Osteoblast (primary cell): ENCODE measurements at places on chromosomes 12 and 14. TPM values are rescaled to one million over a fixed set of nuclear protein-coding genes. Genes with fewer than 3 reads are reported as not detected.

- DNase-seq: no peak
Observed at GRCh38 chr12:131428091-131428685, 282.7 kb upstream of the SFSWAP start.

GRCh38 chr12:80551897-80552296 lies 107.9 kb downstream of the PTPRQ start:
- no peak for DNase-seq

- peak; percentile 50 for DNase-seq
Observed at GRCh38 chr12:55019784-55020183, at the start of gene NEUROD4. TSS of gene NEUROD4 (plus strand) at chr12:55019974. CDS start at chr12:55026440, 6,466 bp downstream.

GRCh38 chr14:38357557-38357956 lies 101.7 kb upstream of the CLEC14A start:
- peak; percentile 62 for DNase-seq

GRCh38 chr14:99481745-99482099 lies 513 bp downstream of the CCNK start:
- peak; percentile 81 for DNase-seq

GRCh38 chr14:32252030-32252670 lies 49.1 kb upstream of the RNU6-8 start:
- no peak for DNase-seq

GRCh38 chr12:51851413-51852124 lies 3.1 kb upstream of the FIGNL2 start:
- peak; percentile 86 for DNase-seq

DNA sequence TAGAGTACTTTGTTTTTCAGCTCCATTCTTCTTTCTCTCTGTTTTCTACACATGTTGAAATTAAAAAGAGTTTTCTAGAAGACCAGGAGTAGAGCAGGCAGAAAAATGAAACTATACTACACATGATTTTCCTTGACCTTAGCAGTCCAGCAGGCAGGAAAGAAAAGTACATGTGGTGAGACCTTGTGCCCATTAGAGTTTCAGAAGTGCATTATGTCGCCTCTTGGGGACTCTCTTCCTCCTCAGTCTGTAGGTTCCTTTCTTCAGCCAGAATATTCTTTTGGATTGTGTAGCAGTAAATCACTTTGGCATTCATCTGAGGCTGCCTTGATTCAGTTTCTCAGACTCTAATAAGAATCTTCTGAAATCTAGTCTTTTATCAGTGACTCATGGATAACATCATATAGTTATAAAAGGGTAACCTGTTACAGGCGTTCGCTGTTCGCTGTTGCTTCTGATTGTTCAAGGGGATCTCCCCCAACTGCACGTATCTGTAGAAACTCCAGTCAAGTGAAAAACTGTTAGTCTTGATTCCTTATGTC lies 161.8 kb downstream of the ANO4 start:
- no peak for DNase-seq

DNA sequence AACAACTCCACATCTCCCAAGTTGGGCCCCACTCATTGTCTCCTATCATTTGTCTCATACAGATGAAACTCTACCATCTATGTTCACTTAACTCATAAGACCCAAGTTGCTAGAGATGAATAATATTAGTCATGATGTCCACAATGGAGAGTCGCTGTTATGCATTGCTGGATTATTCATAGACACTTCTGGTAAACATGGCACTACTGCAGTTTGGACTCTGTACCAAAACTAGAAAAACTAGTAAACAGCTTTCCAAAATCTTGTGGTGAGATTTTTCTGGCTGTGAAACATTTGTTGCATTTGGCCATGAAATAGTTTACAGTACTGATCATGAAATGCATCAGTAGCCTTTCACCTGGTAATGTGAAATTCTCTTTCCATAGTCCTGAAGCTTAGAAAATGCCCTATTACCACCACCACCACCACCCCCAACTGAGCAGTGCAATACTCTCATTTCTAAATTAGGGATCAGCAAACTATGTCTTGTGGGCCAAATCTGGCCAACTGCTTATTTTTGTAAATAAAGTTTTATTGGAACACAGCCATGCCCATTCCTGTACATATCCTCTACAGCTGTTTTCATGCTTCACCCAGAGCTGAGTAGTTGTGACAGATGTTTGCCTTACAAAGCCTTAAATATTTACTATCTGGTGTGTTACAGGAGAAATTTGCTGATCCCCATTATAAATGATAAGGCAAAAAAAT lies 236.5 kb downstream of the DPF3 start:
- DNase-seq: no peak

DNA sequence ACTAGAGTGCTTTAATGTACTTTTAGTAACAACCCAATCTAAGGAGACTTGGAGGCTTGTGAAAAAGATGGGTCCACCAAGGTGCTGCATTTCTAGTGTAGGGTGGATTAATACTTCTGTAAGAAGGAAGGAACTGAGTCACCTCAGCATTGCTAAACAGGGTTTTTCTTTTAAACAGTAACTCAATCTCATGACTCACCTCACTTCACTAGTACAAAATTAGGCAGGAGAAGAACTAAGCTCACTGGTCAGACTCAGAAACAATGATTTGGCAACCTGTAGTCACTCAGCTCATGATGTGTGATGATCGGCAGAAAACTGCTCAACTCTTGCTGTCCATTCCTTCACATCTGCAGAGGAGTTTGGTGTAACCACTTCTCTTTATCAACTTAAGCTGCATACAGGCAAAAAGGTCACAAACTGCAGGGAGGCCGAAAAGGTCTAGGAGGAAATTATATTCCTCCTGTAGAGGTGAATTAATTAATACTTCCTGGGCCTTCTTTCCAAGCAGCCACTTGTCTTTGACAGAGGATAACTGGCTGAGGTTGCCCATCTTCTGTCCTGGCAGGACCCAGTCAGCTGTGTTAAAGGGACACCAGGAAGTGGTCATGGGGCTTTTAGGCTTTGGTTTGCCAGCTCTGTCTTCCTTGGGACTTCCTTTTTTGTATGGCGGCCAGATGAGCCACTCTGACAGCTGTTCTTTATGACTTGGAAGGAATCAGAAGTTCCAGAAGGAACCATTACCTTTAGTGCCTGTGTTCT lies 466.9 kb downstream of the FUT8 start:
- no peak for DNase-seq

- peak; percentile 66 for DNase-seq
Observed at GRCh38 chr14:104419865-104420505, 159.6 kb upstream of the C14orf180 start.

DNA sequence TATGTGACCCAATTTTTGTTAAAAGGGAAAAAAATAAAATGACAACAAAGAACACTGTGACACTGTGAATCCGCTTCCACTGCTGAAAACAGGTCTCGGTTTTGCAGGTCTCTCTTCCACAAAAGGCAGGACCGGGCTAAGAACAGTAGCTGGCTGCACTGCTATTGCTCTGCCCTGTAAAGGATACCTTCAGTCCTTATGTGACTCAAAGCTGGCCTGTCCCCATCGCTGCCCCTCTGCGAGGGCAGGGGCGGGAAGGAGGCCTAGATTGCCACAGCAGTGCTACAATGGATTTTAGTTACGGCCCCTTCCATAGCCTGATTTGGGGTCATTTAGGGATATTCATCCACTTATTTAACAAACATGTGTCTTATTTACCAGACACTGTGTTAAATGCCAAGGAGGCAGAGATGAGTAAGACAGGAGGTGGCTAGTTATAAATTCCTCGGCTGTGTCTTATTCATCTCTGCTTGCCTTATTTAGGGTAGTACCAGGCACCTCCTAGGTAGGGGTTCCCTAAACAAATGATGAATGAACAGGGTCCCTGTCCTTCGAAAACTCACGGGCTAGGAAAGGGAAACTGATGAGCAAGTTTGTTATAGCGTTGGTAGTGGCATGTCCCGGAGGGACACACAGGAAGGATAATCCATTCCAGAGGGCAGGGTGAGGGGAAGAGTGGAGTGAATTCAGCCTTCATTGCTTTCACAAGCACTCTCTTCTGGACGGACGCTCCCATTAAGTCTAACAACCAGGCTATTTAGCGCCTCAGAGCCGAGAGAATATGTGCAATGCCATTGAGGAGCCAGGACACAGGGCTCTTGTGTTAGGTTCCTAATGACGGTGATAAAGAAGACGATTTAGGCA lies 73.3 kb downstream of the EID3 start:
- no peak for DNase-seq

JKAMP gene
- total RNA-seq: 77.4 and 94.9 TPM in 2 replicates

ADAMTS20 gene
- under 0.01 TPM in 1 of 2 replicates, not detected in the other for total RNA-seq

RPGRIP1 gene
- under 0.01 TPM in 1 of 2 replicates, not detected in the other for total RNA-seq

GALNT9 gene
- total RNA-seq: 0.36 and 1.2 TPM in 2 replicates

PMEL gene
- total RNA-seq: 0.59 and 0.72 TPM in 2 replicates
